ENCODE measurements at places on chromosomes 4 and X.

DNA sequence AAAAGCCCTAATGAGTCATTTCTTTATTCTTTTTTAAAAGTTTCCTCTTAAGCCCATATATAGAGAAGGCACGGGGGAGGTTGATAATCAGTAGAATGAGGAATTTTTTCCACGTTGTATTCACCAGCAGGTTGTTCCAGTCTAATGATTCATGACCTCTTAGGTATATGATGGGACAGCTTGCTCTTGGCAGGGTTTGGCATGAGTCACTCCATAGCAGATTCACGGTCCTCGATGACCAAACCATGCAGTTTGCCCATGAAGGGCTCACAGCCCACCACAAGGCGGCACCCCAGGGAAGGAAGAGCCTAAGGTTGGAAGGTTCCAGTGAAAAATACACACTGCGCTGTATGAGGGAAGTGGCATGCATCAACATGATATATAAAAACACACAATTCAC is 623.8 kb upstream of the DIPK2B start:
- peak; percentile 73 for DNase-seq

DNA sequence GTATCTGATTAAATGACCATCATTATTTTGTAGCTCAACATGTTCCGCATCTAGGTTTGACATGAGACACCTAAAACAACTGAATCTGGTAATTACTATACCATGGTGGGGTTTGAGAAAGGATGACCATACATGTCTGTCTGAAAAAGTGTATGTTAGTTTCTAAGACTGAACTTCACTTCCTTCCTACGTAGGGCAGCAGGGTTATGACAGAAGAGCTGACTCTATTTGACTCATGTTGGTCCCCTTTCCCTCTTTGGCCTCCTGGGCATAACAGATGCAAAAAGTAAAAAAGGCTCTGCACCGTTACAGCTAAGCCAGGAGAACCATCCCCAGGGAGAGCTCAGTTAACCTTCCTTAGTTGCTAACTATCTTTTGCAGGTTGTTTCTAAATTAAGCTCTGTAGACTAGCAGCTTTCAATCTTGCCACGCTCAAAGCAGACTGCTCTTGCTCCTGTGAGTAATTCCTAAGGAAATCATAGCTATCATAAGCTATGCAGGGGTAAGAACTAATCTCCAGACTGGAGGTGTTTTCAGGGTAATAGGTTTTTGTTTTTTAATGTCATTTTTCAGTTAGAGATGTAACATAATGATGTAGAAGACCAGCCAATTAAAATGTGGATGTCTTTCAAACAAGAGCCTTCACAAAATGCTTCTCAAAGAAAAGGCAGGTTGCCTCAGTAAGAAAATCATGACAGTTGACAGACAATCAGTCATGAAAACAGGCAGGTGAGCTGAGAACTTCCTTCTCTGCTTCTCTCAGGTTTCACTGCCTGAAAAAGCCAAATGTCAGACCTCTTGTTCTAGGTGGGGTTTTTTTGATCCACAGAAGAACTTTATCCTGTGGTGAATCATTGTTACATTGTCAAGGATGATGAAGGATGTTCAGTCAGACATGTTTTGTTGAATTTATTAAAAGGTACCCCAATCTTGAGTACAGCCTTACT is 66.9 kb upstream of the DAPP1 start:
- no peak for DNase-seq

DNA sequence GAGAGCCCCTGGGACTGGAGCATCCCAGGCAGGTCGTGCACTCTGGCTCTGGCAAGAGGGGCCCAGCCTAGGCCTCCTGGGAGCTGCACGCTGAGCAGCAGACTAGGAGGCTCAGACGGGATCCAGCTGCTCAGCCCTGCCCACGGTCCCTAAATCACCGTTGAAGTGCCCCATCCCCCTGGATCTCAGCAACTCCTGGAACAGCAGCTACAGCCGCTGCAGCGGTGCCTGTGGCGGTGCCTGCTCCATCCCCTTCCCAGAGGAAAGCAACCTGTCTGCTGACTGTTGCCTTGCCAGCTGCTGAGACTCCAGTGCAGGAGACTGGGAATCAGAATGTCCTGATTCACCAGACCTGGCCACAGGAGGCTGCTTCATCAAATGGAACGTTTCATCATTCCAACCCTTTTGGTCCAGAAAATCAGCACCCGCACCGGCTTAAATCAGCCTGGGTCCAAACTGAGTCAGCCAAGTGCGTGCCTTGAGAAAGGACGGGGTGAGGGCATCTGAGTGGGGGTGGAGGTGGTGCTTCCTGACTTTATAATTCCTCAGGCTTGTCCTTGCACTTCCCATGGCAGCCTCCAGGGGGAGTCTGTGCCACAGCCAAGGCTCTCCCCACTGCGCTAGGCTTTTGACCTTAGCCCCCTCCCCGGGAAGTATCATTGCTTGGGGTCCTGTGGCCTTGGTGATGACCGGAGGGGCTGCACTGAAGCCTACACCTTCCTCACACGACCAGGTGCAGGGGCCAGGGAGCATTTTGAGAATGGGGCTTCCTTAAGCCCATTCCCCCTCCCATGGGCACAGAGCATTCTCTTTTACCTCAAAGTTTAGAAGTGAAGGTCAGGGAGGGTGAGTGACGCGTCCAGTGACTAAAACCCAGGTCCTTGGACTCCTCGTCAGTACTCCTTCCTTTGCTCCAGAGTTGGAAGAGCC is 6.5 kb downstream of the ZNF185 start:
- DNase-seq, result peak; percentile 44

GRCh38 chrX:68455151-68455510 is 21.8 kb upstream of the OPHN1 start:
- DNase-seq, result peak; percentile 57

DNA sequence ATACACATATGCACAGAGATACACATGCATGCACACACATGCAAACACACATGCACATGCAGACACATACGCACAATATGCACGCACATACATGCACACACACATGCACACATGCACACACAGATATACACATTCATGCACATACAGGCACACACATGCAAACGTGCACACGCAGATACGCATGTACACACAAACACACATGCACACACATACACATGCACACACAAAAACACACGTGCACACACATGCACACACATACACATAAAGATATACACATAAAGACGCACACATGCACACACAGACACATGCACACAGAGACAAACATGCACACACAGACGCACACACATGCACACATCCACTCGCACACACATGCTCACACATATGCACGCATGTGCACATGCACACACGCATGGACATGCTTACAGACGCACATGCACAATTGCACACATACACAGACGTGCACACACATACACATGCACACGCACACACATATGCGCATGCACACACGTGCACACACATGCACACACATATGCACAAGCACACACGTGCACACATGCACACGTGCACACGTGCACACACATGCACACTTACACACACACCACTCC is 145.2 kb downstream of the ADRA2C start:
- no peak for DNase-seq
